ENCODE measurements at places on chromosomes 7 and 10.

DNA sequence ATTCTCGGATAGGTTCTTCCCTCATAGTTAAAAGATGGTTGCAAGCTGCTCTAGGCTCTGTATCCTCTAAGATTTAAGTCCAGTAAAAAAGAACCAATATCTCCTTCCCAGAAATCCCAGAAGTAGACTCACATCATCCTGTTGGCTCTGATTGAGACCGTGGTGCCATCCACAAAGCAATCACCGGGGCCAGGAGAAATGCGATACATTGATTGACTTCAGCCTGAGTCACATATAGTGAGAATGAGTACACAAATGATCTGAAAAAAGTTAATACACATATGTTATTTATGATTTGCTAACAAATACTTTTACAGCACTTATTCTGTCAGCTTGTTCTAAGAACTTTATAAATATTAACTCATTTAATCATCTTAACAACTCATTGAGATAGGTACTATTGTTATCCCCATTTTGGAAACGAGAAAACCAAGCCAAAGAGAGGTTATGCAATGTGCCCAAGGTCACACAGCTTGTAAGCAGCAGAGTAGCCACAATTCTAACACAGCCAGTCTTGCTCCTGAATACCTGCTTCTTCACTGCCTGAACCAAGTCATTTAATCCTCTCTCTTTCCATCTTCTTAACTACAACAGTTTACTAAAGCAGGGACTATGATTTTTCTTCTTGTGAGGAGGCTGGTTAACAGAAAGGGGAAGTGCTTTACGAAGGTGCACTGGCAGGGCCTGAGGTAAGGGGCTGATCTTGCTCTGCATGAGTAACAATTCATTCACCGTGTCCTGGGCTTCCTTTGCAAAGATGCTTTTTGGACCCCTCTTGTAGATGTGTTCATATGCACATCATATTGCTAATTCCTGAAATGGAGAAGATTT lies 177.0 kb downstream of the REEP3 start:
- no peak for DNase-seq

- no peak for DNase-seq
Measured at GRCh38 chr10:120644556-120645410, 187.8 kb downstream of the PLPP4 start.

- DNase-seq = no peak
Measured at GRCh38 chr7:128792471-128793180, 858 bp downstream of the CCDC136 start.

DNA sequence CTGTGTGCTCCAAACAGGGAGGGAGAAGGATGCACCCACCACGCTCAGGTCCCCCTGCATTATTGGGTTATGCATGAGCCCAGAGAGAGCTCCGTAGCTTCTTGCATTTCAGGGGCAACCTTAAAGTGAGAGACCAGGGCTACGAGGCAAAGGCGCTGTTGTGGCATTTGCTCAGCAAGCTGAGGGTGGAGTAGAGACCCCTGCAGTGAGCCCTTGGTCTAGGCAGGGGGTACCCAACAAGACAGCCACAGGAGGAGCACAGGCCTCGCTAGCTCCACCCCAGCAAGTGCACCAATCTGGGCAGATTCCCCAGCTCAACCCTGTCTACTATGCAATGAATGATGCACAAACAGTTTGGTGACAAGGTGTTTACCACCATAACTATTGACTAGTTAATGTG lies 198.4 kb downstream of the CALN1 start:
- DNase-seq = no peak

GRCh38 chr7:109835577-109835976 lies 1255.3 kb upstream of the LRRN3 start:
- peak; percentile 44 for DNase-seq

DNA sequence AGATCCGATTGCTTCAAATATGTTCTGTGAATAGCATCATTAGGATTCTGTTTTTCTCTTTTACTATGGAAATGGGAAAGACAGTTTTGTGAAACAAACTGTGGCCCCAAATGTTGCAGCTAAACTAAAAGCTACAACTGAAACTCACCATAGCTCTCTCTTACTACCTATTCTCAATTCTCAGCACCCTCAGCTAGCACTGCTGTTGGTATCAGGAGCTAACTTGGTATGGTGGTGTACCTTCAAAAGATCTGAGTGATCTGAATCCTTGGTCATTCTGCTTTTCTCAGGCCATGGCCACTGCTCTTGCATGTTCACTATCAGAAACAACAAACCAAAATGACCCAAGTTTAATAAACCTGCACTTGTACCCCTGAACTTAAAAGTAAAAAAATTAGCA lies 1208.0 kb downstream of the SORCS1 start:
- DNase-seq = no peak

- no peak for DNase-seq
Measured at GRCh38 chr10:123906884-123907652, 15.5 kb upstream of the CPXM2 start.

DNA sequence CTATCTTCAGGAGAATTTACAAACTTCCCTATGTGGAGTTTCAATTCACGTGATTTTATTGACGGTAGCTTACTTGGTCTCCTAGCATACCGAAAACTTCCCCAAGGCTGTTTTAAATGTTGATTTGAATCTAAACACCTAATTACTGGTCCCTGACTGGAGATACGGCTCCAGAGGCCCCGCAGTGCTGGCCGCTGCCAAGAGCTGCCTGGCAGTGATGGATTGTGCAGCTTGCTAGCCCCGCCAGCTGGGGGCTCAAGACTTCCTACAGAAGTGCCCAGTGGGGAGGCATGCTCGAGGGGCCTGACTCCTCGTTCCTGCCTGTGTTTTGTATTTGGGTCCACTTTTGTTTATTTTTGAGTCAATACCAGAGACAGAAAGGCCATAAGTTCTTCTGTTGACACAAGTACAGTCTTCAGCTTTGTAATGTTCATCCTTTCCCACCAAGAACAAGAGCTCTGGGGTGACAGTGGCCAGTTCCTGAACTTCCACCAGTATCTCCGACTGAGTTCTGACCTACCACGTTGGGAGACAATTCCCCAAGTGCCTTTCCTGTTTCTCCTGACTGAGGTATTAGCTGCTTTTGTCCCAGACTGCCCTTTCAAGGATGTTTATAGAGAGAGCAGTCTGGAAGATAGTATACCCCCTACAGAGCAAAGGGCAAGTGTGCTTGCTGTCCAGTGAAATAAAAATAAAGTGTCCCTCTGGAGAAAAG lies 80.7 kb upstream of the CXCL12 start:
- no peak for DNase-seq

DNA sequence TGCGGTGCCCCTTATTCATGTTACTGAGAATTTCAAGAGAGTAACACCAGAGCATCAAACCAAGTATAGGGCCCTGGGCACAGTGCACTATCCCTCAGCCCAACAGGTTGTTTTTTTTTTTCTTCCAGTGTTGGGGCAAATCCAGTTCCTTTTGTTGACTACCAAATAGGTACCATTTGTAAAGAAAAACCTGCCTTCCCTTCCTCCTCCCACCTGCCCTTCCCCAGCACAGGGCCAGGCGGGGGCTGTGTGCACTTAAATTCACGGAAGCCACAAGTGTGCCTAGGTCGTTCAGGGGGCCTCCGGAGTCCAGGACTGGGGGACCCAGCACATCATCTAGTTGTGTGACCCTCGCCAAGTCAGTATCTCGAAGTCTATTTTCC lies 595 bp upstream of the SFXN4 start:
- DNase-seq = no peak

- no peak for DNase-seq
Measured at GRCh38 chr10:48400129-48400849, 93.8 kb downstream of the MAPK8 start.

- DNase-seq = peak; percentile 32
Measured at GRCh38 chr10:97498841-97499560, at the start of gene UBTD1. UBTD1 (plus strand) TSS chr10:97498924; CDS start chr10:97499204, 280 bp downstream.

GRCh38 chr7:1053002-1053411 lies 8.7 kb downstream of the GPR146 start:
- peak; percentile 45 for DNase-seq

- no peak for DNase-seq
Measured at GRCh38 chr10:126475074-126475691, 86.9 kb upstream of the ADAM12 start.

- DNase-seq = no peak
Measured at GRCh38 chr7:37683246-37684120, at the start of gene GPR141. GPR141 (plus strand) TSS chr7:37683766; CDS start chr7:37740394, 56,628 bp downstream.

DNA sequence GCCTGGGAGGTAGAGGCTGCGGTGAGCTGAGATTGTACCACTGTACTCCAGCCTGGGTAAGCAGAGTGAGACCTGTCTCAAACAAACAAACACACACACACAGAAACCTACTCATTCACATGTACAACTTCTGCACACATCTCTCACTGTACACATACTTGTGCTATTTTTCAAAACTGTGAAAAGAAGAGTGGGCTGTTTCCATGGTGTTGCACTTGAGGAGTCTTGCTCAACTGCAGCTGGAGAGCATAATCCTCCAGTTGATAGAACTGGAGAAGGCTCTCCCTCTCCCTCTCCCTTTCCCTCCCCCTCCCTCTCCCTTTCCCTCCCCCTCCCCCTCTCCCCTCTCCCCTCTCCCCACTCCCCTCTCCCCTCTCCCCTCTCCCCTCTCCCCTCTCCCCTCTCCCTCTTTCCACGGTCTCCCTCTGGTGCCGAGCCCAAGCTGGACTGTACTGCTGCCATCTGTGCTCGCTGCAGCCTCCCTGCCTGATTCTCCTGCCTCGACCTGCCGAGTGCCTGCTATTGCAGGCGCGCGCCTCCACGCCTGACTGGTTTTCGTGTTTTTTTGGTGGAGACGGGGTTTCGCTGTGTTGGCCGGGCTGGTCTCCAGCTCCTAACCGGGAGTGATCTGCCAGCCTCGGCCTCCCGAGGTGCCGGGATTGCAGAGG lies 43.7 kb upstream of the DLD start:
- no peak for DNase-seq

DNA sequence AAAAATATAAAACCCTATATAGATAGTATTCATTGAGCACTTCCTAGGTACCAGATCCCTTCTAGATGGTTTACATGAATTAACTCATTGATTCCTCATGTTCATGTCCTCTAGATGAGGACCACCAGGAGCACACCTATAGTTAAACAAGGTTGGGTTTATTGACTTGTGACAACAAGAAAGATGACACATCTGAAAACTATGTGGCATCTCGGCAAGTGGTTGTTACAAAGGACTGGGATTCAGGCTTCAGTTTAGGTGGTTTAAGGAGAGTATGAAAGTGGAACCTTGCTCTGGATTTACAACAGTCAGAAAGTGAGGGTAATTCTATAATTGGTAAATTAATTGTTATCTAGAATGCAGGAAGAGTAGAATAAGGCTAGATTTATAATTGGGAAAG lies 99.0 kb upstream of the PHF14 start:
- no peak for DNase-seq

- no peak for DNase-seq
Measured at GRCh38 chr10:17062955-17063484, 66.6 kb downstream of the CUBN start.

GRCh38 chr10:15360566-15360965 lies 10.5 kb downstream of the FAM171A1 start:
- DNase-seq = no peak

DNA sequence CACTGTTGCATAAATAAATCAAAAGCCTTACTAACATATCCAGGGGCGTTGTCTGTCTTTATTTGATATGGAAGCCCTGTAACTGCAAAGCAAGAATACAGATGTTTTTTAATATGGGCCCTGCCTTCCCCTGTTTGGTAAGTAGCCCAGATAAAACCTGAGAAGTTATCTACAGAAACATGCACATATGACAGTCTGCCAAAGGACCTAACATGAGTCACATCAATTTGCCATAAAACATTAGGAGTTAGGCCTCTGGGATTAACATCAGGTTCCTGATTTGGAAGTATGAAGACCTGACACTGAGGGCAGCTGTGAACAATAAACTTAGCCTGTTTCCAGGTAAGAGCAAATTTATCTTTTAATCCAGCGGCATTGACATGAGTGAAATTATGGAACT lies 1588.8 kb downstream of the REEP3 start:
- DNase-seq = no peak

DNA sequence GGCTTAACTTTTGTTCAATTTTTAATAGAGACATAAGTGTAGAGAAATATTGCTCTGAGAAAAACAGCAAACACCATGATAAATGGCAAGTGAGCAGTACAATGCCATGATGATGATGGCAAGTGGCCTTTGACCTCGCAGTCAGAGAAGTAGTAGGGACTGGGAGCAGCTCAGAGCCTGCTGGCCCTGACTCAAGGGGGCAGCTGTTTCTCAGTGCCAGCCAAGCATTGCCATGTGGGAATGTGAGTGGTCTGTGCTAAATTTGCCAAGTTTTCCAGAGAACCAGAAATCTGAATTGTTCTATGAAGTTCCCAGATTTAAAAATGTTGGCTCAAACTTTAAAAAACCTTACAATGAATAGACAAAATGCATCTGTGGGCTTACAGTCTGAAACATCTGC lies 187.9 kb downstream of the BICC1 start:
- DNase-seq = peak; percentile 60

GRCh38 chr10:23370106-23370505 lies 25.5 kb upstream of the C10orf67 start:
- no peak for DNase-seq

GRCh38 chr10:121155742-121156474 lies 304.7 kb downstream of the WDR11 start:
- no peak for DNase-seq

DNA sequence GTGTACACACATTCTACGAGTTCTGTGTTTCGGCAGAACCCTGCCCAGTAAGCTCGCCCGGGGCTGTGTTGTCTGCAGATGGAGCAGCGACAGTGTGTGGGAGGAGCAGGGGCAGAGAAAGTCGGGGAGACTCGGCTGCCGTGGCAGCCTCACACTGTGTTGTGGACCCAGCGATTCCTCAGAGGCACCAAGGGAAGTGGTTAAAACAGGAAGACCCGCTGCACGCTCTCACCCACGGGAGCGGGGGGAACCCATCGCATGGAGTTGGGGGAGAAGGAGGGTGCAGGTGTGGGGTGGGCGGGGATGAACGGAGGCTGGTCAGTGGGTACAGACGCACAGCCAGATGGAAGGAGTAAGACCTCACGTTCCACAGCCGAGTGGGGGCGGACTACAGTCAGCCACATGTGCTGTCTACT lies 250.2 kb downstream of the ELFN1 start:
- DNase-seq = no peak

GRCh38 chr10:115883372-115883771 lies 389.6 kb downstream of the GFRA1 start:
- no peak for DNase-seq

GRCh38 chr7:156889089-156889488 lies 3.9 kb downstream of the LMBR1 start:
- DNase-seq = peak; percentile 50

DNA sequence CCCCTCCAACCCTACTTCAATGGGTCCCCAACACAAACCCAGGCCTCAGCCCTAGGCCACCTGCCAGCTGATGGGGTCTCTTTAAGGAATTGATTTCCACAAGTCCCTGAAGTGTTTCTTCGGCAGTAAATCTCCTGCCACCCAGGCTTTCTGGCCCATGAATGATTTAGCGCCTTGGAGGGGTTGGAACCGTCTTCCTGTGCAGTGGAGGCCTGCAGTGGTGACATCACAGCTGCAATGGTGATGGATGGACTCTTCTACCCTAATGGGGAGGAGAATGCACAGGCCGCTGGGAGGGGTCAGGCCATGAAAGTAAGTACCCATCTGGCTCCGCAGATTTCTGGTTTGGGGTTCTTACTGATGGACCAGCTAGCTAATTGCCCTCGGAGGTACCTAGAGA lies 163.8 kb downstream of the UBE2H start:
- no peak for DNase-seq

GRCh38 chr7:107551936-107552335 lies 11.8 kb downstream of the COG5 start:
- no peak for DNase-seq
